CD4-positive, alpha-beta T cell treated with Interleukin-17A for 1 hour (primary cell): ENCODE measurements at places on chromosomes 11 and 22.

DNA sequence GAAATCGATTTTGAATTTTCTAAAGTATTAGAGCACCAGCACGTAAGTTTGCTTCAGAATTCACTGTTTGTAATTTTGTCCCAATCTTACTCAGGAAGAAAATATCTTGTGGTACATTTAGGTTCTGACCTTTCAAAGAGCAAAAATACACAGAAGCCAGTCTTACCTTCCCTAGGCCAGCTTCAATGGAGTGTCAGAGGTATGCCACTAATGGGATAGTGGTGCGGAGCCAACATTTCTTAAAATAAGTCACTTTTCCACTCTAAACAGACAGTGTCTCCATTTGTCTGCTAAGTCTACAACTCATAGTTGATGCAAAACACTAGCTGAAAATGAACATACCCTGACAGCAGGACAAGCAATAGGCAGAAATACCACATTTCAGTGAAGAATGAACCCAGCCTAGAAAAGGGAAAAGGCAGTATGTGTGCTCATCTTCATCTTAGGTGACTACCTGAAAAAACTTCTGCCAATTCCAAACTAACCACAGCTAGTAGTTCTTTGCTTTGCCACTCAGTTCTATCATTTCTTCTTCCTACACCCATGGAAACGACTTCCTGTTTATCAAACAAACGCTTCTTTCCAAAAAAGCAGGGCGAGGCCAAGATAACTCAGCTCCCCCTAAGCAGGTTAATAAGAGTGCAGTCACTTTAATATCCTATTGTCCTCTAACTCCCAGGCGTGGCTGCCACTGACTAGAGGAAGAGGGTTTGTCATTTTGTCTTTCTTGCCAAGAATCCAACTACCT lies 94.0 kb upstream of the APOA1 start:
- DNase-seq: peak; percentile 90

- DNase-seq: no peak
Observed at GRCh38 chr11:35316161-35316560, 103.2 kb downstream of the SLC1A2 start.

- DNase-seq: no peak
Observed at GRCh38 chr11:115226556-115226955, 277.7 kb downstream of the CADM1 start.

DNA sequence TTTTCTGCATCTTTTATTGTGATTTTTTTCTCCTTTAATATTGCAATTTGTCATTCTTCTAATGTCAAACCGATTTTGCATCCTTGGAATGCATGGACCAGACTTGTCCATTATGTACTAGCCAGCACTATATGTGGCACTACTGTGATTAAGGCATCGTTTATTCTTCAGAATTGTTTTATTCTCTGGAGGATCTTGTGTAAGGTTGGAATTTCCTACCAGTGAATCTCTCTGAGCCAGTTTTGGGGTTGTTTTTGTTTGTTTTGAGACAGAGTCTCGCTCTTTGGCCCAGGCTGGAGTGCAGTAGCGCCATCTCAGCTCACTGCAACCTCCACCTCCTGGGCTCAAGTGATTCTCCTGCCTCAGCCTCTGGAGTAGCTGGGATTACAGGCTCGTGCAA lies 58.5 kb downstream of the IGLL5 start:
- no peak for DNase-seq

DNA sequence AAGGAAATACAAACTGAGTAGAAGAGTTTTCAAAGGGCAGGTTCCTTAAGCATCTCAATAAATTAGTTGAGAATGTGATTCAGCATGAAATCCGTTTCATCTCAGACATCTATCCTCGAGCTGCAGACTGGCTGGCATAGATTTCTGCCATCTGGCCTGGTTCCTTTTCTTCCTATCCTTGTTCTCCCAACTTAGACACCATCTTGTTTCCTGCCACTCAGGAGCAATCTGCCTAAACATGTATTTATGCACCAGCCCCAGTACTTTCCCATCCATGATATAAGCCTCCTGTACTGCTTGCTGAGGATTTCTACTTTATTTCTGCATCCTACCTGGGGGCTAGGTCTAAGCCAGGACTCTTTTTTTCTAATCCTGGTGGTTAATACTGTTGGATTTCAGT lies 359.1 kb upstream of the C11orf87 start:
- DNase-seq: no peak

GRCh38 chr22:48938741-48939140 lies 888.9 kb downstream of the BRD1 start:
- no peak for DNase-seq
